ENCODE measurements at places on chromosomes 6 and 20.
A peak's percentile ranks its signal among the peaks of the same experiment; 100 is the strongest.

- DNase-seq: no peak
These were observed 312.8 kb upstream of the SULF2 start for GRCh38 chr20:48098099-48098498.

DNA sequence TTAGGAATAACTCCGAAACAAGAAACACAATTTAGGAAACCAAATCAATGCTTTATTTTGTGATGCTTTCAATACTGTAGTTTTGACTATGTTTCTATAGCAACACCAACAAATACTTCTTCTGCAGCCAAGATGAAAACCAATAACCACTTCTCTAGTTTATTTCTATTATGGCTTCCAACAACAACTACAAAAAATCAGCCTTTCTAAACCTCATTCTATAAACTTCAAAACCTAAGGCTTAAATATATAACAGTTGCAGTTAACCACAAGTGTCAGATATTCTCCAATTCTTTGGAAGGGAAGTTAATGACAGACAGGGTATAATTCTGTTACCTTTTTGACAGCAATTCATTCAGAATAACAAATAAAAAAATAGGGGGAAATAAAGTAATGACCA, 80.9 kb downstream of the EPB41L2 start:
- no peak for DNase-seq

DNA sequence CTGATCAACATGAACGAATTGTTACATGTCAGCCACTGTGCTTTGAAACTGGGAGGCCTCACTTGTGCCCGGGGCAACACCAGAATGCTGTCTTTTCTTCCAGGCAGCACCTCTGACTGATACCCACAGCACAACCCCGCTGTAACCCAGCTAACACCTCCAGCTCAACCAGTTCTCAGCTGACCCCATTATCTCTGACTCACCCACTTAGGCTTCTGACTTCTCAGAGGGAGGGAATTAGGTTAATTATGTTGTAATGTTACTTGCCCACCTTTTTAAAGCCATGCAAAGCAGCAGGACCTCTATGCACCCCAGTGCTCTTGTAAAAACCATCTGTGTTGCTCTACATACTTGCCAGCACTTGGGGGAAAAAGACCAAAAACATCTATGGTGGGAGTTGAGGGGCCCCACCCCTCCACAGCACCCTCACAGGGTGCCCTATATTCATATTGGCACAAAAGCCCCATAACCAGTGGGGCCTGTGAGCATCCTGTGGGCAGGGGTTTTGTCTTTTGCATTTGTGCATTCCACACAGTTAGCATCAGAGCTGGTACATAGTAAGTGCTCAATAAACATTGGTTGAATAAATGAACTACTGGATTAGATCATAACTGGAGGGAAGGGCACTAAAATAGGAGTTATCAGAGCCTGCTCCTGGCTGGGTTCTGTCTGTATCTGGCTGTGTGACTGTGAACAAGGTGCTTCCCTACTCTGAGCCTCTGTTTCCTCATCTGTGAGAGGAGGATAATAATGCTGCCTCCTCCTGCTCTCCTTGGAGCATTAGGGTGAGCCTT, 22.3 kb downstream of the BNIP5 start:
- DNase-seq: no peak

DNA sequence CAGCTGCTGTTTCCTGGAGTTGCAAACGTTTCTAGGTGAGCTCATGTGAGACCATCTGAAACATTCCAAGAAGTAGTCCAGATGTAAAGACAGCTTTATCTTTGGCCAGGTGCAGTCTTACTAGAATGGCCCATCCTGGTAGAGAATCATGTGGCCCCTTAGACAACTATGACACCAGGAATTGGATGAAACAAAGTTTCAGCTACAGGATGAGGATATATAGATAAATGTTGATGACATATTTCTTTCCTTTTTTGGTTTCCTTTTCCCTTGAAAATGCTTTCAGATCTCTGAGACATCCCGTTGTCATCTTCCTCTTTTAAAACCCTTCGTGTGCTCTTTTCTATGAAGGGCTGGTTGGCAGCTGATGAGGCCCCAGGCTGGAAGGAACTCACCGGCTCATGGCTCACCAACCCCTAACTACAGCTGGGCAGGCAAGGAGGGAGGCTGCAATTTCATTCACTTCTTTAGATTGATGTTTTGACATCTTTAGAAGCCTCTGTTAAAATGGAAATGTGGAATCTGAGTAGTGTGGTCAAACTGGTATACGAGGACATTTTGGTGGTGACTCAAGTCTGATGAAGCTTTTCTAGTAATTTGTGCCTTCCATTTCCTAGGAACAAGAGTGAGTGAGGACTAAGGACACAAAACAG, 167.9 kb upstream of the TNFAIP3 start:
- no peak for DNase-seq

DNA sequence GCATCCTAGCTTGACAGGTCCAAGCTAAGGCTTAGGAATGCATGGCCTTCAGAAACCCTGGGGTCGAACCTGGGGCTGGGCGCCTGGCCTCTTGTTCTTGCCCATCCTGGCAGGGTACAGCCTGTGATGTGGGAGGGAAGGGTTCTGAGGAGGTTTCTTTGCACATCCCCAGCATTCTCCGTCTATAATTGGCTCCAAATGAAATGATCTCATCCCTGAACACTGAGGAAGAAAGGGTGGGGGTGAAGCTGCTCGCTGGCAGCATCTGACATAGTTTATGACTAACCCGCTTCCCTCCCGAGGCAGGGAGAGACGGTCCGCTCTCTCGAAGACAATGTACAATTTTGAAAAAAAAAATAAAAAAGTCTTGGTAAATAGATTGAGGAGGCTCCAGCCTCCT, 67.1 kb upstream of the ZNFX1 start:
- DNase-seq: peak; percentile 73
